Ascending aorta (tissue), 2 donors: ENCODE measurements at places on chromosomes 6 and 20.

DNA sequence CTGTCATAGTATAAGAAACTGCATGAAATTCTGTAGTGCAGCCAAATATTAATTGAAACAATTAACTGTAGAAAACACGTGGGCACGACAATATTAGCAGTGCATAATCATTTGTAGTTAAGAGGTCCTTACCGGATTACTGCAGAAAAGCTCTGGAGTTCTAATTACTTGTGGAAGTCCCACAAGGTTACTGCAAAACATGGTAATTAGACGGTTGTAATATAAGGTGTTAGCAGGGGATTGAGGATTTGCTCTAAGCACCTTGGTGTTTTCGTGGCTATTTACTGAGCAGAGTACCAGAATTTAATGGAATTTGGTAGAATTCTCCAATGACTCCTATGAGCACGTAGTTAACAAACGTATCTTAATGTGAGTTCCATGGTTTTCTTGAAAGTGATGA, 473.6 kb upstream of the AGPAT4 start:
- no peak for DNase-seq

GRCh38 chr6:8102122-8102958, at the start of gene EEF1E1:
Gene EEF1E1 (minus strand): TSS chr6:8102548. CDS start chr6:8102521, 27 bp downstream.
- DNase-seq = peak; percentile 84

GRCh38 chr6:113401231-113401630, 455.9 kb upstream of the MARCKS start:
- DNase-seq = no peak

- DNase-seq = no peak
These were observed 209.8 kb upstream of the MARCKS start for GRCh38 chr6:113647143-113647889.

GRCh38 chr6:143896126-143896860, 32.0 kb downstream of the ZC2HC1B start:
- DNase-seq = no peak

- no peak for DNase-seq
These were observed 68.6 kb upstream of the PRSS16 start for GRCh38 chr6:27178860-27179259.

DNA sequence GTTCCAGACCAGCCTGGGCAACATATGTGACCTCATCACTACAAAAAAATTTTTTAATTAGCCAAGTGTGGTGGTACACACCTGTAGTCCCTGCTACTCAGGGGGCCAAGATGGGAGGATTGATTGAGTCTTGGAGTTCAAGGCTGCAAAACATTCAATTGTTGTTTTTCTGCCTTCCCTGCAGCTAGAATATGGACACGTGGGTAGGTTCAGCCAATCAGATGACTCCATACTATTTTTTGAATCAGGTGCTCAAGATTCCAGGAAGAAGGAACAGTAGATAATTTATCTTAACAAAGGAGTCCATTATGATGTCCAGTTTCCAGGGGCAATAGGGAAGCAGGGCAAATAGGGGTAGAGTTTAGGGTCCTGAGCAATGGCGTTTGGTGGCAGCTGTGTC, 2.4 kb upstream of the DEFB119 start:
- no peak for DNase-seq

DNA sequence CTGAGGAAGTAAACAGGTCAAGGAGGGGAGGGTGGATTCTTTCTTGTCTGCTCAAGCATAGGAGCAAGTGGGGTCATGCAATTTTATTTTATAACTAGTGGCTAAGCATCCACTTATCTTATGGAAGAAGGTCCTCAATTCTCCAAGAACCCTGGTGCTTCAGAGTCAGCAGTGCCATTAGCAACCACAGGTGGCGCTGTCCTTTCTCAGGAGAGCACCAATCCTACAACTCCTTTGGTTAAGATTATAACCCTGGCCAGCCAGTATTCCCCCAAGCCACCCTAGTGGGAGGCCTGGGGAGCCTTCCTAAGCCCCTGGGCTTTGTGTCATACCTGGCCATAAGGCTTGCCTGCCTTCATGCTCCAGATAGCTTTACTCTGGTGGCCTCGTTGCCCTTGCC, 60.7 kb downstream of the PCSK2 start:
- no peak for DNase-seq

- no peak for DNase-seq
These were observed 88.9 kb downstream of the PHIP start for GRCh38 chr6:78989191-78989590.

DNA sequence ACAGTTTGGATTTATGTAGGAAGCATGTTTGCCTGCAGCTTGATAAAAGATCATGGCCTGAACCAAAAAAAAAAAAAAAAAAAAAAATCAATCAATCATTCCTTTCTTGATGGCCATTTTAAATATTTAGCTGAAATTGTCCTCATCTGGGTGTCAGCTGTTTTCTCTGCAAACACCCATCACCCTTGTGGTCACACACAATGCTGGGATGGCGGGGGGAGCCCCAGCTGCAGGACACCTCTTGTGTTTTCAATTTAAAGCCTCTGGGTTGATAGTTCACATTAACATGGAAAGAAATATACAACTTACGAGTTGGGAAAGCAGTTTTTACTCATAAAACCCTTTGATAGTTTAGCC, 160.4 kb downstream of the ZFP64 start:
- no peak for DNase-seq

DNA sequence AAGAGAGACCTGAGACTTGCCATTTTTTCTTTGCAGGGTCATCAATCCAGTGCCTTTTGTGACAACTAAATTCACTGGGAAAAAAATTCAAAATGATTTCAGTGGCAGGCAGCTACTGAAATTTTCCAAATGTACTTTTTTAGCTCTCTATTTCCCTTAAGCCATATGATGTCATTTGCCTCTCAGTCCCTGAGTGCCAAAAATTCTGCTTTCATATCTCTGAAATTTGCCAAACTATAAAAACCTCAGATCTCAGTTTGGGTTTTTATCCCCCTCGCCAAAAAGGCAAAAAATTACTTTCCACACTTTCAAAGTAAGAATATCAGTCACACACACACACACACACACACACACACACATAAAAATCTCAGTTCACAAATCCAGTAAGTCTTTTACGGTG, 651.3 kb upstream of the ARID1B start:
- DNase-seq = no peak

DNA sequence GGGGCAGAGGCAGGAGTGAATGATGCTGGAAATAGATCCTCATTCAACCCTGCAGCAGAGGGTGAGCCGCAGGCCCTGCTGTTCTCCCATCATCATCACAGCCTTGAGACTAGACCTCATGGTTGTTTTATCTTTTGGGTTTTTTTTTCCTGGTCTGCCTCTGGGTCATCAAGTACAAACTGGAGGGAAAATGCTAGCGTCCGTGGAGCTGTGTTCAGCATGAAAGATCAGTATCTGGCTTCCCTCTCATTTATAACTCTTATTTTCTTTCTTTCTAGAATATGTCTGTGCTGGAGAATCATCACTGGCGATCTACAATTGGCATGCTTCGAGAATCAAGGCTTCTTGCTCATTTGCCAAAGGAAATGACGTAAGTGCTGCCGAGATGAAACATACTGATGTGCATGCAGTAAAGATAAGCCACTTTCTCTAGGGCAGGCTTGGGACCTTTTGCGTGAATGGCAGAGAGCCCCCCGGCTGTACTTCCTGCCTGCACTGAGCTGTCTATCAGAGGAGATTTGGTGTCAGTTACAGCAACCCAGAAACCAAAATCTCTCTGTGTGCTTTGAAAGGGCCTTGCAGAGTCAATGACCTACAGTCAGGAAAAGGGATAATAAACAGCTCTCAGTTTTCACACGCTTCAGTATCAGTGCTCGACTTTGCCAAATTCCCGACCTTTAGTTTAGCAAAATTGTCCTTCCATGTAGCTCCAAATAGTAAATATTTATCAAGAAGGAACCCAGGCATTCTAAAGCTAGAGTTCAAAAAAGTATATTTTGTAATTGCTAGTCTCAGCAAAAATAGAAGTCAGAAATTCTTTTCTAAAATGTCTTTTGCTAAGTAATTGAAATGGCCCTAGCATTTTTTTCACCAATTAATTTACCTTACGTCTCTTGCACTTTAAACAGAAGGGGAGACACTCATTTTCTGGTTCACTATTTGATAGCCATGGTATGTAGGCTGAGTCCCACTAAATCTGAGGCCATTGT, 76.3 kb downstream of the MTFR2 start:
- no peak for DNase-seq

GRCh38 chr6:158086054-158086503, 82.0 kb downstream of the SERAC1 start:
- no peak for DNase-seq

GRCh38 chr20:13012886-13013285, 4.1 kb downstream of the SPTLC3 start:
- no peak for DNase-seq

DNA sequence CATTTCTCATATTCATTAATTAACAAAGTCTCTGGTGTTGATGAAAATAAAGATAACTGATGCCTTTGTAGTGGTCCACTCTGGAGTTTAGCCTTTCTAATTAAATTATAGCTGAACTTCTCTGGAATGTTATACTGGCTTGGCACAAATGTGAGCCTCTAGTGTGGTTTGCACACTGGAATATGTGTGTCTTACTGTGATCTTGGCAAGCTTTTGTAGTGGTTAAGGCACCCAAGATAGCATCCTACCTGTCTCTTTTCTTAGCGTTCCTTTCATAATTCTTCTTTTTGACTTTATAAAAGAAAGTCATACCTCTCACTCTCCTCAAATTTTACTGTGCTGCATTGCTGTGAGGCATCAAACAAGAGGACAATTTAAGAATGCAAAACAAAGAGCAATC, 107.4 kb downstream of the UTRN start:
- no peak for DNase-seq

DNA sequence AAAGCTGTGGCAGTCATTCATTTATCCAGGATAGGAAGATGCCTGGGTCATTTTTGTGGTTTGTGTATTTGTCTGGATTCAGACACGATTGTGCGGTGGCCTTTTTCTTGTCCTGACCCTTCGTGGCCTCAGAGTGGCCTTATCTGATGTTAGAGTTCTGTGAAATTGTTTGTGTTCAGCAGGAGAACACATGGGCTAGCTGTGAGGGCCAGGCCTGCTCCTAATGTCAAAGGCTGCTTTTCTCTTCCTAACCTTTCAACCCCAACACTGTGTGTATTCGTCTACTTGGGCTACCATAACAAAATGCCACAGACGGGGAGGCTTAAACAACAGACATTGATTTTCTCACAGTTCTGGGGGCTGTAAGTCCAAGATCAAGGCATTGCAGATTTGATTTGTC, 321.8 kb downstream of the CD83 start:
- no peak for DNase-seq

DNA sequence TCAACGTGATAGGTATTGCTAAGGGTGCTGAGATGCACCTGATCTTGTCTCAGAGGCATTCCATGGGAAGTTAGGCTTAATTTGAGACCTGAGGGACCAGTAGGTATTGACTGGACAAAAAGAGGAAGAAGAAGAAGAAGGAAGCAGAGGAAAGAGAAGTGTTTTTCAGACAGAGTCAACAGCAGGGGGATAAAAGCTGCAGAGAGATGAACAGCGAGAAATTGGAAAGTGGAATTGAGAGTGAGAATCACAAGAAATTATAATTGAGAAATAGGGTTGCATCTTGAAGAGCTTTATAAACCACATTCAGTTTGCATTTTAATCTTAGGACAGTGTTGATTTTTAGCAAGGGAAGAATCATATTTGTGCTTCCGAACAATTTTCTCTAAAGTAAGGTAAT, 254.0 kb downstream of the CD83 start:
- DNase-seq = no peak

- DNase-seq = no peak
These were observed at the start of gene NKAIN4 for GRCh38 chr20:63254232-63254605. Gene NKAIN4 (minus strand): TSS chr20:63254463. CDS start chr20:63254450, 13 bp downstream.

- no peak for DNase-seq
These were observed 34.6 kb upstream of the MAPK13 start for GRCh38 chr6:36095497-36096391.
